Kidney glomerular epithelial cell (primary cell): ENCODE measurements at places on chromosomes 7 and 10.

DNA sequence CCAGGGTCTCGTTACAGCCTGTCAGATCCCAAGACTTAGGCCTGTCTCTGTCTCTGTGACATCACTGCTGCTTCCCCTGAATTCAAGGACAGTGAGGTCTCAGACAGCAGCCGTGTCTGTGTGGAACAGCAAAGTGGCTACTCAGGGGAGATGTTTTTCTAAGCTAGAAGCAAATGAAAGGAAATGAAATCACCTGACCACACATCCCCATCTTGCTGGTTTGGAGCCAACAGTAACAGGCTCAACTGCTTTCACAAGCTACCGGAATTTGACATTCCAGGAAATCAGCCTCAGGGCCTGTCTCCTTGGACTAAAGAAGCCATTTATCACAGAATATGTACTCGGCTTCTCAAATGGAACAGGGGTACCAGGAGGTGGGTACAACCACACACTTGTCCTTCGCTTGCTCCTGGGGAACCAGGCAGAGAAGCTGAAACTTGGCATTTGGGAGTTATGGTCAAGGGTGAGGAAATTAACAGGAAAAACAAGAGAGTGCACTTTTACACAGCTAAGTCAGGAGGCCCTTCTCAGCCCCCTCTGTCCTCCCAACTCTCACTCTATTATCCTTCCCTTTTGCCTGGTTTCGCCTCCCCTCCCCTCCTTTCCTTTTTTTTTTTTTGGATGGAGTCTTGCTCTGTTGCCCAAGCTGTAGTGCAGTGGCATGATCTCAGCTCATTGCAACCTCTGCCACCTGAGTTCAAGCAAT, 73.2 kb downstream of the SPDYE5 start:
- peak; percentile 94 for DNase-seq

DNA sequence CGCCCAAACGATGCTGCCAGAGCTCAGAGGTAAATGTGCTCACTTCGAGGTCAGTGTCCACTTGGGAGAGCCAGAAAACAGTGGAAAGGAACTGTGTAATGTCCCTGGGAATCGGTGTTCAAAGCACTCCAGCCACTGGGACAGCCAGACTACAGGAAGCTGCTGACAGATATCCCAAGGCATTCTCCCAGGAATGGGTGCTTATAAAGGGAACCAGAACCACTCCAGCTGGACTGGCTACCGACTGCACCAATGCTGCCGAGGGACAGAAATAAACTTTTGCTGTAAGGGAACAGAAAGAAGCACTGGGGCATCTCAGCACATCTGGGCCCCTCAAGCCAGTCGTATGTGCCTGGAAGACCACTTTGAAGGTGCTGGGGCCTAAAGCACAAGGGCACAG, 76.7 kb downstream of the ATXN7L1 start:
- DNase-seq: no peak

DNA sequence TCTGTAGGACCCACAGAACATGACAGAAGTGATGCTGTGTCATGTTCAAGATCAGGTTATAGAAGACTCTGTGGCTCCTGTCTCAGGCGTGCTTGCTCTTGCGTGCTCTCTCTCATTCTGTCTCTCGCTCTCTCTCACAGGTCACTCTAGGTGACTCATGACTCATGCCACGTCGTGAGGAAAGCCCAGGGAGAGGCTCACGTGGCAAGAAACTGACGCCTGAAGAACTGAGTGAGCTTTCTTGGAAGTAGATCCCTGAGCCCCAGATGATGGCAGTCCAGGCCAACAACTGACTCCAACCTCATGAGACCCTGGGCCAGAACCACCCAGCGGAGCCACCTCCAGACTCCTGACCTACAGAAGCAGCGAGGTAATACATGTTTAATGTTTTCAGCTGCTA, 103.3 kb downstream of the DNMBP start:
- DNase-seq: peak; percentile 80

DNA sequence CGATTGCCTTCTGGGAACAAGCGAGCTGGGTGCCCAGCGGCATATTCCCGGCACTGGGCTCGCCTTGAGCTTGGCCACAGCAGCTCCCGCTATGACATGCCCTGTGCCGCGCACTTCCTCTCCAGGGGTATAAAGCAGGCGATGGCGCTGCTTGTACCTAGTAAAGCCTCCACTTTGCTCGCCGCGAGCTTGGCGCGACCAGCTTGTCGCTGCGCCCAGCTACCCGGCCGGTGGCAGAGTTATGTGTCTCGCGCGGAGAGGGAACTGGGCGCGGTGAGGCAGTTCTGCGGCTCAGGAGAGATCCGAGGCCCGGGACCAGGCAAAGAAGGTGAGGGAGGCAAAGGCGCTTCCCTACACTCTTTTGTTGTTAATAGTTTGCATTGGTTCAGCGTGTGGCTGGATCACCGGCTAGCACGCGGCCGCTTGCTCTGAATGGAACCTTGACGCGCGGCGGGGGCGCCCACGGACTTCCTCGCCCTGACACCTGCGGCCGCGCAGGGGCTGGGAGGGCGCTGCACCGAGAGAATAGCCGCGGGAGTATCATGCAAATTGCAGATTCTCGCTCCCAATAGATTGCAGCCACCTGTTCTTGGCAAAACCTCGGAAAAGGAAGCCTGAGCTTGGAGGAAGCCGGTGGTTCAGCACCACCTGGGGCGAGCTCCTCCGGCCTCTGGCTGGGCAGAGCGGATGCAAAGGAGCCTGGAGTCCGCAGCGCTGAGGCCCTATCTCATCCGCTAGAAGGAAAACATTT, 3.0 kb upstream of the BUB3 start:
- no peak for DNase-seq

DNA sequence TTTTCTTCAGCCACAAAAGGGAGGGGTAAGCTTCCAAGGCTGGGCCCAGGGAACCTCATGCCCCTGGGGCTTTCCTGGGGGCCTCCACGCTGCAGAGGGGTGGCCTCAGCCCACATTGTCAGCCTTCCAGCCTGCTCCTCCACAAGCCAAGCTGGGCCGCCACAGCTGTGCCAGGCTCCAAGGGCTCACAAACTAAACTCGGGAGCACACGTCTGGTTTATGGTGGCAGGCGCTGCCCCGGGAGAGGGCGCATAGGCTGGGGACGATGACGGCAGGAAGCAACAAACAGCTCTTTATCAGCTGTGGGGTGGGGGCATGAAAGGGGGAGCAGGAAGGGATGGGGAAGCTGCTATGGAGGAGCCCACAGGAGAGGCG, 6.3 kb upstream of the CDH23 start:
- no peak for DNase-seq

DNA sequence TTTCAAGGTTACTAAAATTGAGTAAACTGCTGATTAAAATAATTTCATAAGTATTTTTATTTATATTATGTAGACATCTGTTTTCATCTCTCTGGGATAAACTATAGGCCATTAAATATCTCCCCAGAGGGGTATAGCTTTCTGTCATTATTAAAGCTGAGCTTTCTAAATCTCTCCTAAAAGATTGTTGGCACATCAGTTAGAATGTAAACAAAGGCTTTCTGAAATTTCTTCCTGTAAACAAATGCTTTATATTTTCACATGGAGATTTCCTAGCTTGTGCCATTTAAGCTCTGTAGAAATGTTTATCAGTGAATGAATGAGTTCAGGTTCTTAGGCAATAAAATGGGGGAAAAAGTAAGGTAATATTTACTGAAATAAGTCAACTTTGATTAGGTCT, 35.7 kb downstream of the PPP1R9A start:
- DNase-seq: no peak

GRCh38 chr10:117159390-117159789, 21.3 kb upstream of the VAX1 start:
- DNase-seq: no peak

DNA sequence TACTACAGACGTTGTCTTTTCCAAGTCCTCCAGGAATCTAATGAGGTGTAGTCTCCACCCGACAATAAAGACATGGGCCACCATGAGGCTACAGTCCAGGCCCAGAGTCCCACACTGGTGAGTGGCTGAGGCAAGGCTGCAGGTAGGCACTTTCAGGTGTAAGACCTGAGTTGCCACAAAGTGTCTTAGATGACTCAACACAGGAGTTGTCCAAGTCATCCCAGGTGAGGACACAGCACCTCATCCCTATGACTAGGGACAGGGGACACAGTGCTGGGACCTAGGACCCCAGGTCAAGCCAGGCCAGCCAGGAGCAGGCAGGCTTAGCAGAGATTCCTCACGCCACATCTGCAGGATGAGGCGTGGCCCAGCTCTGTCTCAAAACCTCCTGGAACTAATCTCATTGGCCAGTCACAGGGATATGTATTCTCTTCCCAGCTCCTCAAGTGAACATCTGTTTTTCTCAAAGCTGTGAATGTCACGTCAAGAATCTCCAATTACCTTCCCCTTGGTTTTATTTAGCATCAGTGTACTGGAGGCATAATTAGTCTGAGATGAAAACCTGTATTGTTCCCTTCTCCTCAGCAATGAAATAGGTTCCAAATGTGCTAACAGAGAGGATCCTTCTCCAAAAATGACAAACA, 254.6 kb downstream of the GRID1 start:
- no peak for DNase-seq

- no peak for DNase-seq
Observed at GRCh38 chr7:47333959-47334358, 248.0 kb downstream of the TNS3 start.

- peak; percentile 62 for DNase-seq
Observed at GRCh38 chr7:131057015-131057793, 270.5 kb upstream of the MKLN1 start.

DNA sequence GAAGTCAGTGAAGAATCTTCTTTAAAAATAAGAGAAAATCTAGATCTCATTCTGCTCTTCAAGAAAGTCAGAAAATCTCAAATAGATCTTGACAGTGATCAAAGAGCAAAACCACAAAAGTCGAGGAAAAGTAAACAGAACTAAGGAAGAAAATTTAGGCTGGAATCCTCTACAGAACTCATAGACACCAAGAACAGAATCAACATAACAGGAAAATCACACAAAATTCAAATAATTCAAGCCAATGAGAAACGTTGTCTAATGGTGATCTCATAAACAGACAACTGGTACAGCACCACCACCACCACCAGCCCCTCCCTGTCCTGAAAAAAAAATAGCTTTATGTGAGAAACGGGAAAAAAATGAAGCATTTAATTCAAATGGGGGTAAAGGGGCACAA, 6.9 kb downstream of the ITGB1 start:
- no peak for DNase-seq

DNA sequence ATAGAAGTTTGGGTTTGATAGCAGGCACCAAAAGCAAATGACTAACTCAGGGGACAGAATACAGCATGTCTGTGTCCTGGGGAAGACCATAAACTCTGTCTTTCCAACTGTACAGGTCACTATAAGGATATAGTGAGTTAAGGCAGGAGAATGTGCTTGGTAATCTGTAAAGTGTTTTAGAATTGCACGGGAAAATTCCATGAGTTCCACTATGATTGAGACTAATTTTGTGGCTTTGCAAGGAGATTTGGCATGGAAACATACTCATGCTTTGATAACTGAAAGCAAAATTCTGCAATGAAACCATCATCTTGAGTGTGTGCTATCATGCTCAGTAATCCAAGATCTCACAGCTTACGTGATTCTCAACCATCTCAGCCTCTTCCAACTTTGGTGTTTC, 152.6 kb downstream of the PKD1L1 start:
- peak; percentile 36 for DNase-seq

- no peak for DNase-seq
Observed at GRCh38 chr10:126203746-126204145, 184.5 kb downstream of the ADAM12 start.

DNA sequence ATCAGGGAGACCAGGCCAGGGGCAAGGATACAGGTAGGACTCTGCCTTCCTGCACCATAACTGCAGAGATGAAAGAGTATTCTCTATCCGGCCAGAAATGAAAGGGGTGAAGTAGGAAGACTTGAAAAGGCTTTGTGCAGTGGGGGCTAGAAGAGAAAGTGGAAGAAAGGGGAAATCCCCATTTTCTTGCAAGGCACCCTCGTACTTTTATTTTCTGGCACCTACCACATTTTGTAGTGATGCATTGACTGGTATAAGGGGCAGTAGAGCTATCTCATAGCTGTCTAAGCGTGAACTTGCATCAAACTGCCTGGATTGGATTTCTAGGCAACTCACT, 752 bp upstream of the CAMK2G start:
- DNase-seq: no peak

DNA sequence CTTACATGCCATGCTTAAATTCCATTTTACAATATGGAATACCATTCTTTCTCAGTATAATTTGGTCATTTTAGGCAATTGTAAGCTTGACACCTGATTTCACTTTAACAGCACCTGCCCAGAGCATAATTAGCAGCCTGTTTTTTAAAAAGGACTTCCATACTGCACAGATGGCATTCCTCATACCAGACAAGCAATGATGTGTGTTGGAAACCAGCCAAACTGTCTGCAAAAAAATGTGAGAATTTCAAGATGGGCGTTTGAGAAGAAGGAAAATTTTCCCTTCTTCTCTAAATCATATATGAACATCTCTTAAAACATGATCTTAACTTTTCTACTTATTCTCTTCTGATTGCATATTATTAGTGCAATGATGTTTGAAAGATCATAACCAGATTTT, 40.4 kb upstream of the AGMO start:
- DNase-seq: no peak

DNA sequence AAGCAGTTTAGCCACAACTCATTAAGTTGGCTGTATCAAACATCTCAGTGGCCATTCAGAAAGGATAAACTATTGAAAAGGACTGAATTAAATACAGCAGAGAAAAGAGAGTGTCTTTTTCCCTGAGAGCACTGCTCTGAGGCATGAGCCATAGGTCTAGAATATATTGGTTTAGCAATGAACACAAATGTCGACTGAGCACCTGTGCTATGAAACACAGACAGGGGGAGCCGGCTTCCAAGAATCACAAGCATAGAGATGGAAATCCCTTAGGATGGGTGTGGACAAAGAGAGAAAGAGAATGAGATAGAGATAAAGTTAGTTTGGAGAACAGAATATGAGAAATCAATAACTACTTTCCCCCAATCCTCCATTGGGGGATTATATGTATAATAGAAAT, 54.8 kb downstream of the DGKI start:
- DNase-seq: no peak

DNA sequence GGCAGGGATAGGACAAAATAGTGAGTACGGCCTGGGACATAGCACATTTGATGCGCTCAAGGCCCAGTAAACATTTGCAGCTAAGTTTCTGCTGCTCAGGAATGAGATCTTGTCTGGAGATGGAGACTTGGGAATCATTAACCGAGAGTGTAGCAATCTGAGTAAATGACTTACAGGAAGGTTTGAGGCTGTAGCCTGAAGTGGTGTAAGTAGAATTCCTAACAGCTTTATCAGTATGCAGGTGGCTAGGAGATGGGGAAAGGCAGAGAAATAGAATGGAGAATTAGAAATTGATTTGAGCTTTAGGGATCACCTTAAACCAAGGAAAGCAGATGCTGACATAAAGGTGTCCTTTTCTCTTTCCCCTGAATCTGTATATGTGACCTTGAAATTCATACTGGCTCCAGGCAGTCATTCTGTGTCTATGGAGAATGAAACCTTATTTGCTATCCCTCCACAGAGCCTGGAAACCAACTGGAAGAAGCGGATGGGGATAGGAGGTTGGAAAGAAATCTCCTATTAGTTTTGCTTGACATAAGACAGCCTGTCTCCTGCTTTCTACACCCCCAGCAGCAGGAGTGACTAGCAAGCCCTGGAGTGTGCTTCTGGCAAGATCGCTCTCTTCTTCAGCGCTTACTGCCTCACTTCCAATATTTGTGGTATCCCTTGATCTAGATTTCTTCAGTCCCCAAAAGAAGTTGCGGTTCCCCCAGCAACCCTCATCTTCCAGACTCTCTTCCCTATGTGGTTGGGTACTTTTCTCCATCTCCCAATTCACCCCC, 6.4 kb upstream of the PON2 start:
- peak; percentile 91 for DNase-seq
